SJCRH30 (cell line): ENCODE measurements at places on chromosomes 13 and 19. TPM values are rescaled to one million over a fixed set of nuclear protein-coding genes. Genes with fewer than 3 reads are reported as not detected.

The NALCN gene
- total RNA-seq = 0.26 and 0.68 TPM in 2 replicates

The ADGRE1 gene
- total RNA-seq = not detected in 2 replicates

The JOSD2 gene
- total RNA-seq = 17.7 and 23.8 TPM in 2 replicates

DNA sequence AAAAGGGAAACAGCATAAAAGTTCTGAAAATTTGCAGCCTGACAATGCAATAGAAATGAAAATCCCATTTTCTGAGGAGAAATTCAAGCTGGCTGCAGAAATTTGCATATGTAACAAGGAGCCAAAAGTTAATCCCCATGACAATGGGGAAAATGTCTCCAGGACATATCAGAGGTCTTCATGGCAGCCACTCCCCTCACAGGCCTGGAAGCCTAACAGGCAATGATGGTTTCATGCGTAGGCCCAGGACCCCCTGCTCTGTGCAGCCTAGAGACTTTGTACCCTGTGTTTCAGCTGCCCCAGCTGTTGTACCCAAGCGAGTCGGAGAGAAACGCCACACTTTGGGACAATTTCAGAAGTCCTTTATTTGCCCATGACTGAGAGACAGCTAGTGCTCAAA is 701.3 kb upstream of the KLHL1 start:
- DNase-seq = no peak
